PC-3 (cell line): ENCODE measurements at places on chromosomes 1 and 21. TPM values are rescaled to one million over a fixed set of nuclear protein-coding genes. Genes with fewer than 3 reads are reported as not detected.

GRCh38 chr1:7768583-7768982 lies 2.5 kb upstream of the VAMP3 start:
- H3K4me1 ChIP-seq = peaks cover 13% of the 10 kb centered on the region; the same call in 1 of the 2 replicates
- H3K4me3 ChIP-seq = no peak overlapping the region
- H3K27me3 ChIP-seq = peaks cover 14% of the 10 kb centered on the region; the same call in 1 of the 2 replicates

GRCh38 chr21:15065392-15066122 lies 757 bp upstream of the NRIP1 start:
- no peaks in the 10 kb centered on the region for H3K27me3 ChIP-seq
- peak overlapping the region; percentile 72 for H3K27ac ChIP-seq
- H3K4me1 ChIP-seq = peaks cover 20% of the 10 kb centered on the region
- peak overlapping the region; percentile 81 for H3K4me3 ChIP-seq

- no peaks in the 10 kb centered on the region for H3K27me3 ChIP-seq
- no peaks in the 10 kb centered on the region for H3K36me3 ChIP-seq
- no peak for DNase-seq
- no peak overlapping the region for H3K27ac ChIP-seq
- peaks cover 43% of the 10 kb centered on the region for H3K4me1 ChIP-seq
- no peak overlapping the region for H3K4me3 ChIP-seq
Observed at GRCh38 chr1:201881617-201882016, 7.1 kb upstream of the SHISA4 start.

GRCh38 chr1:37567023-37567422 lies 10.3 kb downstream of the DNALI1 start:
- H3K4me3 ChIP-seq = no peak overlapping the region
- no peak overlapping the region for H3K27ac ChIP-seq
- no peaks in the 10 kb centered on the region for H3K4me1 ChIP-seq
- peaks cover 69% of the 10 kb centered on the region for H3K36me3 ChIP-seq
- H3K27me3 ChIP-seq = no peaks in the 10 kb centered on the region

DNA sequence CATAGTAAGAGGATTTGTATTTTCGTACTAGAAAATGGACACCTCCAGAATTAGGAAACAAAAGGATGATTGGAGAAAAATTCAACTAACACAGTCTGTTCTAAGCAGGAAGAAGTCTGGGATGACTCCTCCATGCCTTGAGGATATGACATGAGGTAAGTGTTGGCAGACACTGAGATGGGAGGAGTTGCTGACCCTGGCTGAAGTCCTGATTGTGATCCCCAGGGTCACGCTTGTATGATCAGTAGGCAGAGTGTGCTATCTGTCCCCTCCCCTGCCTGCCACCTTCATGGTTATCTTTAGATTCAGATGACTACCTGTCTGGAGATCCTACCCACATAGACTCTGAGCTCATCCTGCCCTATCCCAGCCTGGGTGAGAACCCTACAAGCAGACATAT lies 249.1 kb downstream of the C1orf94 start:
- H3K27me3 ChIP-seq = peaks cover 5% of the 10 kb centered on the region
- no peak overlapping the region for H3K4me3 ChIP-seq
- H3K4me1 ChIP-seq = no peaks in the 10 kb centered on the region
- H3K27ac ChIP-seq = no peak overlapping the region
- H3K36me3 ChIP-seq = no peaks in the 10 kb centered on the region

GRCh38 chr1:9201401-9202239 lies 33.0 kb upstream of the H6PD start:
- H3K4me3 ChIP-seq = peak overlapping the region; percentile 73
- peaks cover 27% of the 10 kb centered on the region for H3K27me3 ChIP-seq
- peaks cover 23% of the 10 kb centered on the region for H3K4me1 ChIP-seq
- peak; percentile 43 for DNase-seq
- H3K36me3 ChIP-seq = no peaks in the 10 kb centered on the region

NPL gene
- not detected in 2 replicates for total RNA-seq

- H3K4me1 ChIP-seq = peaks cover 28% of the 10 kb centered on the region
- no peak overlapping the region for H3K4me3 ChIP-seq
- no peaks in the 10 kb centered on the region for H3K36me3 ChIP-seq
- DNase-seq = no peak
Observed at GRCh38 chr1:115492019-115492595, 149.7 kb upstream of the VANGL1 start.

GRCh38 chr1:228415853-228416216 lies 826 bp downstream of the TRIM17 start:
- no peak overlapping the region for H3K4me3 ChIP-seq
- H3K4me1 ChIP-seq = peaks cover 14% of the 10 kb centered on the region
- no peak overlapping the region for H3K27ac ChIP-seq
- no peaks in the 10 kb centered on the region for H3K36me3 ChIP-seq
- H3K27me3 ChIP-seq = no peaks in the 10 kb centered on the region
- DNase-seq = no peak

ZSWIM5 gene
- 1.4 and 1.6 TPM in 2 replicates for total RNA-seq

DNA sequence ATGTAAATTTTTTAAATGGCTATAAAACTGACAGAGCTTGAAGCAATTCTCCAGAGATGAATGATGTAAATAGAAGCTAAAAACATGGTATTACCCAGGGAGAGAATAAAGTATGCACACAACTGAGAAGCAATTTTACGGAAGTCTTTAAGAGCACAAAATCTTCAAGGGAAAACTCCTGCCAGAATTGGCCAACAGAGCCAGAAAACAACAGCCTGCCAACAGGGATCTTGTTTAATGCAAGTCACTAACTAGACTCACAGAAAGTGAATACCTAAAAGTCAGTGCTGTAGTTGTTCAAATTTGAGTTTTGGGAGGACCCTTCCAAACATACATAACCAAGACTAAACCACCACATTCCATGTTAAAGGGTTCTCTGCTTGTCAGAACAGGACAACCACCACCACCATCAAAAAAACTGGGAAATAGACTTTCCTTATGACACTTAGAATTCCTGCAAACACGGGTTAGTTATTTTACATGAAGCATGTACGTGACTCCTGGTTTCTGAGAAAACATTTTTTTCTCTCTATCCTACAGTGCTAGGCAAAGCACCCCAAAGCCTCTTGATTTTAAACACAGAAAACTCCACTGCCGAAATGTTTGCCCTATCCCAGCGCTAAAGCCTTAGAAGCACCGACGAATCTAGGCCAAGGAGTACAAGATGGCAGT lies 1.6 kb downstream of the EPS15 start:
- peak overlapping the region; percentile 85 for H3K4me3 ChIP-seq
- H3K27ac ChIP-seq = peak overlapping the region; percentile 58
- DNase-seq = peak; percentile 11
- no peaks in the 10 kb centered on the region for H3K36me3 ChIP-seq
- peaks cover 44% of the 10 kb centered on the region for H3K4me1 ChIP-seq
- H3K27me3 ChIP-seq = no peaks in the 10 kb centered on the region

GRCh38 chr1:153342178-153342577 lies 6.5 kb downstream of the PGLYRP4 start:
- H3K4me3 ChIP-seq = no peak overlapping the region
- H3K36me3 ChIP-seq = no peaks in the 10 kb centered on the region
- H3K4me1 ChIP-seq = no peaks in the 10 kb centered on the region
- no peak overlapping the region for H3K27ac ChIP-seq

DNA sequence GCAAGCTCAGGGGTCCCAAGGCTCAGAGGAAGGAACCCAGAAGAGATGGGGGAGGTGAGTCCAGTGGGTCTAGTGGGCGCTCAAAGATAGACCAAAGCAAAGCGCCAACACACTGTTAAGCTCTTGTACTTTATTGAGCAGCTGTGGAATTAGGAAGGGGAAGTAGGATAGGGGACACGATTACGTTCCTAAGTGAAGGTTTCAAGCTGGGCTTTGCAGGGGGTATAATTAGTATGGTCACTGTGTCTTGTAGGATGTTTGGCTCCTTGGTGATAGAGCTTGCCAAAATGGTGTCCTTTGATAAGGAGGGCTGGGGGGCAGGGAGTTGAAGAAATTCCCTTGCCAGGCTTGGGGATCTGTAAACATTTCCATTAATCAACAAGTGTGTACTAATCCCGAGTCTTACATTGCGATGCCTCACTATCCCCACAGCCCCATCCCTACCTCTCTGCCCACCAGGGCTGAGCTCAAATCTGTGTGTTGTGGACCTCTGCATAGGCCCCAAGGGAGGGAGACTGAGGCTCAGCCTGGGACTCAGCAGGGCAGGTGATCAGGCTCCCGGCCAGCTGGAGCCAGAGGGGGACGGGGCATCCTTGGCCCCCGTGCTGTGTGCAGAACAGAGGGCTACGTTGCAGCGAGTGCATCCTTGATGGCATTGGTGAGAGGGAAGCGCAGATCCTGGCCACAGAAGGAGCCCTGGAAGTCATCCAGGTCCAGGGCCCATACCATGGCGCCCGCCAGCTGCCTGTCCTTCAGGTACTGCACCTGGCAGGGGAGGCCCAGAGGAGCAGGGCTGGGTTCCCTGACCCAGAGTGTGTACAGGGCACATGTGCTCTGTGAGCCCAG lies 3.4 kb upstream of the MYBPH start:
- peaks cover 13% of the 10 kb centered on the region for H3K4me1 ChIP-seq
- no peaks in the 10 kb centered on the region for H3K36me3 ChIP-seq
- H3K27me3 ChIP-seq = no peaks in the 10 kb centered on the region
- H3K4me3 ChIP-seq = no peak overlapping the region
- no peak for DNase-seq
- no peak overlapping the region for H3K27ac ChIP-seq

- no peaks in the 10 kb centered on the region for H3K27me3 ChIP-seq
- H3K27ac ChIP-seq = no peak overlapping the region
- no peaks in the 10 kb centered on the region for H3K36me3 ChIP-seq
- peaks cover 4% of the 10 kb centered on the region; the same call in 1 of the 2 replicates for H3K4me1 ChIP-seq
- no peak overlapping the region for H3K4me3 ChIP-seq
Observed at GRCh38 chr1:54125386-54126070, 27.3 kb downstream of the CDCP2 start.

ATPAF1 gene
- total RNA-seq = 68.3 and 83.7 TPM in 2 replicates

- H3K4me3 ChIP-seq = no peak overlapping the region
- H3K4me1 ChIP-seq = no peaks in the 10 kb centered on the region
- H3K27ac ChIP-seq = no peak overlapping the region
- peaks cover 51% of the 10 kb centered on the region for H3K27me3 ChIP-seq
- DNase-seq = no peak
Observed at GRCh38 chr1:206143537-206144172, 26.5 kb upstream of the AVPR1B start.

GRCh38 chr1:234503193-234504050 lies 24.4 kb upstream of the TARBP1 start:
- H3K27ac ChIP-seq = no peak overlapping the region
- H3K27me3 ChIP-seq = no peaks in the 10 kb centered on the region
- DNase-seq = no peak
- H3K4me1 ChIP-seq = peaks cover 37% of the 10 kb centered on the region
- no peaks in the 10 kb centered on the region for H3K36me3 ChIP-seq

DNA sequence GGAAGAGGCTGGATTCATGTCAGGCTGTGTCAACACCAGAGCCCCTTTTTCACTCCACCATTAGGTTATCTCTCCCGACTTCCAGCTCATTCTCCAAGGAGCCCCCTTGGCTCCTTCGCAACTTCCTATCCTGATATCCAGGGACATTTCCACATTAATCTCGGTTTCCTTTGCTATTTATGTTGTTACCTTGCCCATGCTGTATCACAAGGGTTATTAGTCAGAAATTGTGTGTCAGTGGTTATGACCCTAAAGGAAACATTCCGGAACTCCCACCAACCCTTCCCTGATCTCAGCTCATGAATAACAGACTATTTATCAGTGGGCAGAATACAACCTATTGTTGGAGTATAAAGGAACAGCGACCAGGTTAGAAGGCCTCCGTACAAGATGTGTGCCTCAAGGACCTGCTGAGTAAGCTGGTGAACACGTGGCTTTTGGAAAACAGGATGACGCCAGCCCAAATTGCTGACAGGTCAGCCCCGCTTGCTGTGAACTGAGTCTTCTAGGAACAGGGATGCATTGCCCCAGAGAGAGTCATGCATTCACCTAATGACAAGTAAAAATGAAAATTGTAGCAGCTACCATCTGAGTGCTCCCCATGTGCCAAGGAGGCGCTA lies 121.5 kb downstream of the PLPP3 start:
- no peak overlapping the region for H3K4me3 ChIP-seq
- H3K27me3 ChIP-seq = no peaks in the 10 kb centered on the region

DNA sequence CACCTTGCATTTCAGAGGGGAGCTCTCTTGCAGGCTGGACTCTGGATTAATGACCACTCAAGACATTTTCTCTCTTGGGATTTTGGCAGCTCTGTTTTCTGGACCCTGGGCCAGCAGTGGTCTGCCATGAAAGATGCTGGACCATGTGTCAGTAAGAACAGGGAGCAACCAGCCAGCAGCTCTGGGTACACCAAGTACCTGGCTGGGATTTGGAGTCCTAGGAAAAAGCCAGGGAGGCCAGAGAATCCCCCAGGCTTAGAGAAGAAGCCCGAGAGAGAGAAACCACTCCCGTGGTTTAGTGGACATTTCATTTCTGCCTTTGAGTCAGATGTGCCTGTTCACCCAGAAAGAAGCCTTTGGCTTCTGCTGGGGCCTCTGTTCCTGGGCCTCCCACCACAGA lies 2.5 kb downstream of the NFASC start:
- H3K27me3 ChIP-seq = peaks cover 91% of the 10 kb centered on the region
- no peaks in the 10 kb centered on the region for H3K36me3 ChIP-seq
- no peaks in the 10 kb centered on the region for H3K4me1 ChIP-seq
- no peak overlapping the region for H3K27ac ChIP-seq
- H3K4me3 ChIP-seq = no peak overlapping the region

RXFP4 gene
- not detected in 2 replicates for total RNA-seq

ZSCAN20 gene
- total RNA-seq = 0.84 and 1.6 TPM in 2 replicates

DNA sequence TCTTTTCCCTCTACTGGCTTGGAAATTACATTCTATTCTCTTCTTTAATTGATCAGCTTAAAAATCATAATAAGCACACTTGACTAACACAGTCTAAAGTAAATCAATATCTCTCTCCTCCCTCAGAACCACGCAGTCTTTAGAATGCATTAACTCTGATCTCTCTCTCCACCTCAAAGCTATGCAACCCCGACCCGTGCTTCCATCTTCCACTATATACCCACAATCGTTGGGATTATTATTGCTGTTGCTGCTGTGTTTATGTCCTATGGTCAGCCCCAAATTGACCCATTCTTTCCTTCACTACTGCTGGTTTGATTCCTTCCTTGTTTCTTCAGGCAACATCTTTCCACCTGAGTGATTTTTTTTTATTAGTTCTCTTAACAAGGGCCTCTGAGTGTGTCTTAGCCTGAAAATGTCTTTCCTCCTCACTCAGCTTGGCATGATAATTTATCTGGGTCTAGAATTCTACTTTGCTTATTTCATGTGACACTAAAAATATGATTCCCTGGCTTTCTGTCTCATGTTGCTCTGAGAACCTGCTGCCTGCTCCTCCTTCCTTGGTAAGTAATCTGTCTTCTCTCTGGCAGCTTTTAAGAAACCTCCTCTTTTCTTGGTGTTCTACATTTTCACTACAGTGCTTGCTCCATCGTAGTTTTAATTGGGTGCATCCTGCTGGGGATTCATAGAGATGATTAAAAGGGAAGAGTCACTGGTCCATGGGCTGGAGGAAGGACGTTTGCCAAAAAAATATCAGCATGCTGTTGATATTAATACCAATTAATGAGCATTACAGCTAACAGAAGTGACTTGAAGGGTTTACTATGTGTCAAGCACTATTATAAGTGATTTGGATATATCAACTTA lies 472.2 kb downstream of the MATN1 start:
- no peak for DNase-seq
- no peak overlapping the region for H3K4me3 ChIP-seq
- no peaks in the 10 kb centered on the region for H3K36me3 ChIP-seq

DNA sequence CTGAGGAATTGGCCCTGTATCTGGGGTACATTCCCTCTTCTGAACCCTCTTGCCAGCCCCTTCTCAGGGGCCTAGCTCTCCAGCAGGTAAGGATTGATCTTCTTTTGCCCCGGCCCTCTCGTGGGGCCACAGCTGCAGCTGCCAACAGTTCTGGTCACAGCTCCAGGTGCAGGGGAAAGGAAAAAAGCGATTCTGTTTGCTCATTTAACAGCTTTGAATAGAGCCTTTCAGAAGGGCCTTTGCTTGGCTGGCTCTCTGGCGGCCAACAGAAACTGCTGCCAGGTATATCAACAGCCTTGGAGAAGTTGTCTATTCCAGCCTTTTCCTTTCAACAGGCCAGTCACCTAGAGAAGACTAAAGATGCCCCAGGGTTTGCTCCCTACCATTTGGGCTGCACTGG lies 16.1 kb upstream of the FMOD start:
- no peaks in the 10 kb centered on the region for H3K4me1 ChIP-seq
- no peak overlapping the region for H3K27ac ChIP-seq
- no peak for DNase-seq
- H3K27me3 ChIP-seq = peaks cover 81% of the 10 kb centered on the region

MPL gene
- total RNA-seq = 0.35 TPM in 1 of 2 replicates, not detected in the other
